PC-3 (cell line): ENCODE measurements at places on chromosomes 1 and 21.

DNA sequence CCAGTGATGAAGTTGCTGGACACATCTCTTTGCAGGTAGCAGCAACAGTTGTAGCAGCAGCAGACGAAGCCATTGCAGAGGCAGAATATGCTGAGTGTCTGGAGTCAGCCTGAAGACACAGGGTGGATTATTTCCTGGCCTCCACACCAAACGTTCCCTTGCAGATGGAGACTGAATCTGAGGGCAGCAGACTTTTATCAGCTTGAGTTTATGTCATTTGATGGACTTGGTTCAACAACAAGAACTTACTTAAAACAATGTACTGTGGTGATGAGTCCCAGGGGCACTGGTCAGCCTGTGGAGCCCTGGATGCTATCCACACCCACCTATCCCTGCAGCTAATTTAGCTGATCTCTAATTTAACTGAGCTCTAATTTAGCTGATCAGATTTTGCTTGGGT lies 17.1 kb upstream of the MPZL1 start:
- DNase-seq: no peak
- H3K27ac ChIP-seq: no peak overlapping the region
- no peak overlapping the region for H3K4me3 ChIP-seq
- H3K27me3 ChIP-seq: peaks cover 55% of the 10 kb centered on the region
- H3K36me3 ChIP-seq: no peaks in the 10 kb centered on the region

DNA sequence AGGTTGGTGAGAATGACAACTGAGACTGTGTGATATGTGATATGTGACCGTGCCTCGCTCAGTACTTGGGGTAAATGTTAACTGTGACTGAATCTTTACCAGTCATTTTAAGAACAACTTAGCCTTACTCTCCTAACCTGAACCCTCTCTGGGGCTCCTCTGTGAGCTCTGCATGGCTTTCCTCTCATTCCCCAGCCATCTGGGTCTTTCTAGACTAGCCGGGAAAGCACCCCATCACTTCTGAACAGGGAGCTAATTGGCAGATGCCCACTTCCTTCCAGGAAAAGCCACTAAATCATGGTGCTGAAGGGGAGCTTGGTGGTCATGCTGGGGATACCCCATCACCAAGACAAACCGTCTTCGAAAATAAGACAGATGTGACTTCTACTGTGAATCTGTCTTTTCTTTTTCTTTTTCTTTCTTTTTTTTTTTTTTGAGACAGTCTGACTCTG lies 16.5 kb upstream of the FOXO6 start:
- H3K4me3 ChIP-seq: no peak overlapping the region
- DNase-seq: no peak
- H3K4me1 ChIP-seq: peaks cover 9% of the 10 kb centered on the region; the same call in 1 of the 2 replicates
- no peaks in the 10 kb centered on the region for H3K36me3 ChIP-seq
- no peaks in the 10 kb centered on the region for H3K27me3 ChIP-seq

DNA sequence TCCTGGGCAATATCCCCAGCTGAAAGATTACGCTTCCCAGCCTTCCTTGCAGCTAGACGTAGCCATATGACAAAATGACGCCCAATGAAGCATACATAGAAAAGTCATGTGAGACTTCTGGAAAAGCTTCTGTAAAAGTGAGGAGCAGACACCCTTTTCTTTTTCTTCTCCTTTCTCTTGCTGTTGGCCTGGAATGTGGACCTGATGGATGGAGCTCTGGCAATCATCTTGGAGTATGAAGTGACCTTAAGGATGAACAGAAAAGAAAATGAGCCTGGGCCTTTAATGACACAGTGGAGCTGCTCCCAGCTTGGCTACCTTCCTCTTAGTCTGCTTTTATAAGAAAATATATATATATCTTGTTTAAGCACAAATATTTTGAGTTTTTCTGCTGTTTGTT lies 24.8 kb downstream of the BATF3 start:
- H3K36me3 ChIP-seq: no peaks in the 10 kb centered on the region
- H3K4me3 ChIP-seq: no peak overlapping the region
- H3K27ac ChIP-seq: no peak overlapping the region
- peaks cover 12% of the 10 kb centered on the region for H3K4me1 ChIP-seq
- DNase-seq: no peak

- no peaks in the 10 kb centered on the region for H3K4me1 ChIP-seq
- DNase-seq: no peak
- no peaks in the 10 kb centered on the region for H3K27me3 ChIP-seq
- no peaks in the 10 kb centered on the region for H3K36me3 ChIP-seq
- H3K4me3 ChIP-seq: no peak overlapping the region
Measured at GRCh38 chr1:21575351-21575942, 66.2 kb downstream of the ALPL start.

- DNase-seq: no peak
- H3K4me3 ChIP-seq: no peak overlapping the region
- H3K36me3 ChIP-seq: no peaks in the 10 kb centered on the region
- H3K4me1 ChIP-seq: no peaks in the 10 kb centered on the region
- no peaks in the 10 kb centered on the region for H3K27me3 ChIP-seq
Measured at GRCh38 chr1:94698356-94698755, 121.8 kb upstream of the SLC44A3 start.

DNA sequence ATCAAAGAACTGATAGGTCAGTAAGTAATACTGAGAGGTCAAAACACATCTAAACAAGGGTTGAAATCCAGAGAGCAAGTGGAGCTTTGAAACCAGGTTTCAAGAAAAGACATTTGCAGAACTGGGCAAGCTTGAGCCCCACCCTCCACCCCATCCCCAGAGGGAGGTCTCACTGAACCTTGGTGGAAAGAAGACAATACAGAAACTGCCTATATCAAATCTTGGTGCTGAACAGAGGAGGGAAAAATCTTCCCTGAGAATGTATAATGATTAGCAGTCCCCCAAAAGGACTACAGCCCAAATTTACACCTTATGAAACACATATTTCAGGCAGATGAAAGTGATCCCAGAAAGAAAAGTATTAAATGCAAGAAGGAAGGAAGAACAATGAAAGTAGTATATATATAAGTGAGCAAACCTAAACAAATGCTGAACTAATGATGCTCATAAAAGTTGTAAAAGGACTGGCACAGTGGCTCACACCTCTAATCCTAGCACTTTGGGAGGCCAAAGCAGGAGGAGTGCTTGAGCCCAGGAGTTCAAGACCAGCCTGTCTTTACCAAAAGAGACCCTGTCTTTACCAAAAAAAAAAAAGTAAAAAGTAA lies 12.4 kb downstream of the ZBTB17 start:
- no peak overlapping the region for H3K27ac ChIP-seq
- no peak overlapping the region for H3K4me3 ChIP-seq
- DNase-seq: no peak
